ENCODE measurements at places on chromosomes 7 and 10. TPM values are rescaled to one million over a fixed set of nuclear protein-coding genes. Genes with fewer than 3 reads are reported as not detected.

SPDYE5 gene
- not detected for total RNA-seq

VAX1 gene
- not detected for total RNA-seq

CCZ1B gene
- 50.4 TPM for total RNA-seq

SPDYE2 gene
- total RNA-seq, result not detected

CLDN4 gene
- 0.59 TPM for total RNA-seq

CCDC3 gene
- total RNA-seq, result 0.29 TPM

DNA sequence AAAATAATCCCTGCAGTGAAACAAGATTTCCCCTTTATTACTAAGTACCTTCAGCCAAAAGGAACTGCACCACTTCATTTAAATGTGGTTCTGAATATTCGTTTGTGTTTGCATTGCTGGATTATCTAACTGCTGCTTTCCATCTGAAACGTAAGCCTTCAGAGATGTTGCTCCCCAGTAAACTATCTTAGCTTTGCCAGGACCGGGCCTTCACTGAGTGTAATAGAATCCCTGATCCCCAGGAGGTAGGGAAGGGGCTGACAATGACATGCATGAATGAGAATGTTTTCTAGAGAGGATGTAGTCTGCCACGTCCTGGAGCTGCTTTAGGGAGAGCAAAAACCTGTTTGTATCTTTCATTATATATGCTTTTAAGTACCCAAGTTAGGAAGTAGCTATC is 19.5 kb upstream of the INSYN2A start:
- DNase-seq, result no peak

GRCh38 chr10:133466683-133467275 is 13.0 kb downstream of the SCART1 start:
- peak; percentile 48 for DNase-seq

GRCh38 chr10:114647545-114648138 is 10.4 kb downstream of the ABLIM1 start:
- no peak for DNase-seq

DNA sequence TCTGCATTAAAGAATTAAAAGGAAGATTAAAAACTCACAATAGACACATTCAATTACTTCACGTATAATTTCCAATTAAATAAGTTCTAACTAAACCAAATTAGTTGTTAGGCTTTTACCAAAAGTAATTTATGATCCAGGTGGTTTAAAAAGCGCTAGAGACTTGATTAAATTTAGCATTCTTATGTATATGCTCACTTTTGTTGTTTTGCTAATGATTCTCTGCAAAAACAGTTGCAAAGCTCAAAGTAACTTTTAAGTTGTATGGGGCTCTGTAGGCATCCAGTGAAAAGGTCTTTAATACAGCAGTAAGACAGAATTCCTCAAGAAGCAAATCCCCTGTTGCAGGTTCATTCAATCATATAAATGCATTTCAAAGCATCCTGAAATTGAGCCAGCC is 15.5 kb upstream of the PNPLA8 start:
- DNase-seq, result no peak

GRCh38 chr10:102152545-102152890 is 329 bp downstream of the NOLC1 start:
- DNase-seq, result no peak

DNA sequence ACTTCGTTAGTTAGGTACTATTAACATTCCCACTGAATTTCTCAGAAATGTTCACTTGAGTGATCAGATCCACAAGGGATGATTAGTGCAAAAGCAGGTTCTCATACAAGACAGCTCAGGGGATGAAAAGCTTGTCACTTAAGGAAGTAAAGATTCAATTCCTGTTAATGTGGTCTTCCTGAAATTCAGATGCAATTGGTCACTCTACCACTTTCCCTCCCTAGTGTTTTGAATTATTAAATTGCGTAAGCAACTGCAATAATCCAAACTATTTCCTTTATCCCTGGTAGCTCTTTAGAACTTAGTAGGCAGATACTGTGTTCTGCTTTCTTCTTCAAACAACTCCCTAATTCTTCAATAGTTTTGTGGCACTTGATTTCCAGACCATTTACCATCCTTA is 121.4 kb downstream of the MAGI2 start:
- DNase-seq, result no peak

DNA sequence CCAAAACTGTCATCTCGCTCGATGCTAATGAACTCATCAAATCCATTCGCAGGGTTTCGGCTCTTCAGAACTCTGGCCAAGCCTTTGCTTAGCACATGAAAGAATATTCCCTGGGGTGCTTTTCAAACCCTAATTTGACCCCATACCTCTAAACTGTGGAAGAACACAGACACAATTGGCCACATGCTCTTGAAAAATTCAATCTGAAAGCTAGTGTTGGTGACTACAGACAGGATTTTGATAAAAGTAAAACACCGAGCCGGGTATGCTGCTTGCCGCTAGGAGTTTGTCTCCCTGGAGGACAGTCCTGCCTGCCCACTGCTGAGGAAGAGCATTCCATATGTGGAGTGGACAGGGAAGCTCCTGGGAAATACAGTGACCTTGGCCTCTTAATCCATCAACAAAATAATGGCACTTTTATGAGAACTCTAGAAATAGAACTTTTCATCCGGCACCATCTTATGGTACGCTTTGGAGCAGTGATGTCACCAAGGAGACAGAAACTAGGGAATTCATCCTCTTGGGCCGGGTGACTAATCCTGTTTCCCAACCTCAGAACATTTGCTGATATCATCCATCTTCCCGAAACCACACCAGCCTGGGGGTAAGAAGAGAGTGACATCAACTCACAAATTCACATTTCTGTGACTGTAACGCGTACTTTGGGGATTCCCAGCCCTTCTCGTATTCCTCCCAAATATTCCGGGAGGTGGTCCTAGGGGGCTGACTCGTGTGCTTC is 34.2 kb downstream of the MTURN start:
- DNase-seq, result peak; percentile 87

DNA sequence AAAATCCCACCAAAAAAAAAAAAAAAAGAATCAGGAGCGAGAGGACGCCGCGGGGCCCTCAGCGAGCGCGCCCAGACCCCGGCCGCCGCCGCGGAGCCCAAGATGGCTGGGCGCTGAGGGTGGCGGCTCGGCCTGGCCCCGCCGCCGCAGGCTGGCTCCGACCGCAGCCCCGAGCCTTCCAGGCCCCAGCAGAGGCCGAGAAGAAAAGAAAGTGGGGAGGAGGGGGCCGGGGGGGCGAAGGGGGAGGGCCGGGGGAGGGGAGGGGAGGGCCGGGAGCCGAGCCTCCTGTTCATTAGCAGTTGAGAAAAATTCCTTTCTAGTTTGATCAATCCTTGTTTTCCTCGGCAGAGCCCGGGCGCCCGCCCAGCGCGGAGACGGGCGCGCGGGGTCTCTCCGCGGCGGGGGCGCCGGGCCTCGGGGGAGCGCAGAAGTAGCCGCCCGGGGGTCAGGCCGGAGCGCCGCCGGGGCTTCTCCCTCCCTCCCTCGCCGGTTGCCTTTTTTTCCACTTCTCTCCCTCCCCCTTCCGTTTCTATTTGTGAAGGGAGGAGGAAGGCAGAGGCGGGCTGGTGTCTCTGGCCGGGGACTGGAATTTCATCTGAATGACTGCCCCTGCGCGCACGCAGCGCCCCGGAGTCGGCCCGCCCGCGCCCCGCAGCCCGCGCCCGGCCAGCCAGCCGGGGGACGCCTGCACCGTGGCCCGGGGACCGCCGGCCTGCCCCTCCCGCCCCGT is 778 bp upstream of the TRIM8 start:
- DNase-seq, result peak; percentile 88

DNA sequence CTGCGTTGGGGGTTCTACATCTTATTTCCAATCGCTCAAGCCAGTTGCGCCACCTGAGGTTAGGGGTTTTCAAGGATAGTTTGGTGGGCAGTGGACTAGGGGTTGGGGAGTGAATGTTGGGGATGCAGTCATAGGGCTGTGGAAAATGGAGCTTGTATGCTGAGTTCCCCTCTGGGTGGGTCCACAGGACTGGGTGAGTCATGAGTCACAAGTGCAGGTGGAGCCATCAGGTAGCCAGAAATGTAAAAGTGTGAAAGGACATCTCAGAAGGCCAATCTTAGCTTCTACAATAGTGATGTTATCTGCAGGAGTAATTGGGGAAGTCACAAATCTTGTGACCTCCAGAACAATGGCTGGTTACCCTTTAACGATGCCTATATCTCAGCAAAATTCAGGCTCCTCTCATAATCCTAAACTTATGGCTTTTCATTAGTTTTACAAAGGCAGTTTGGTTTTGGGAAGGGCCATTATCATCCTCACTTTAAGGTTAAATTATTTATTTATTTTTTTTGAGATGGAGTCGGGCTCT is 18.0 kb upstream of the MKRN1 start:
- no peak for DNase-seq

DNA sequence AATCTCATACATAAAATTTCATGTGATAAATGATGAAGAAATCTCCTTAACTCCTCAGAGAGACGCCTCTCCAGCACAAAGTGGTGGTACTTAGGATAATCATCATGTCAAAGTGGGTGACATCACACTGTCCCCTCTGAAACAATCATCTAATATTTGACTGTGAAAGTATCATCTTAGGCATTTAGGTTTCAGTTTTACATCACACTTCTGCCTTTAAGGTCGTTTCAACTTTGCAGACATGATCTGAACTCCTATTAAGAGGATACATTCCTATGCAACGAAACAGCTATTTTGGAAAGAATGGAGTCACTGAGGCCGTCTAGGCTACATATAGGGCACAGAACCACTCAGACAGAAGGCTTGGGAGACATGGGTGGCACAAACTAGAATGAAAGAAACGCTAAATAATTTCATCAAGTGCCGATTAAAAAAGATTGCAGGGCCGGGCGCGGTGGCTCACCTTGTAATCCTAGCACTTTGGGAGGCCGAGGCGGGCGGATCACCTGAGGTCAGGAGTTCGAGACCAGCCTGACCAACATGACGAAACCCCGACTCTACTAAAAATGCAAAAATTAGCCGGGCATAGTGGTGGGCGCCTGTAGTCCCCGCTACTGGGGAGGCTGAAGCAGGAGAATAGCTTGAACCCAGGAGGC is 2.0 kb downstream of the VOPP1 start:
- DNase-seq, result no peak

DNA sequence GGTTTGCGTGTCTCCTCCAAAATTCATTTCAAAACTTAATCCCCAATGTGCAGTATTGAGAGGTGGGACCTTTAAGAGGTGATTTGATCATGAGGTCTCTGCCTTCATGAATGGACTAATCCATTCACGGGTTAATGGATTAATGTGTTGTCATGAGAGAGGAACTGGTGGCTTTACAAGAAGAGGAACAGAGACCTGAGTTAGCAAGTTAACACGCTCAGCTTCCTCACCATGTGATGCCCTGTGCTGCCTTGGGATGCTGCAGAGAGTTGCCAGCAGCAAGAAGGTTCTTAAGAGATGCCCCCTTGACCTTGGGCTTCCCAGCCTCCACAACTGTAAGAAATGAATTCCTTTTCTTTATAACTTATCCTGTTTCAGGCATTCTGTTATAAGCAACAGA is 3.7 kb upstream of the TCTN3 start:
- no peak for DNase-seq

DNA sequence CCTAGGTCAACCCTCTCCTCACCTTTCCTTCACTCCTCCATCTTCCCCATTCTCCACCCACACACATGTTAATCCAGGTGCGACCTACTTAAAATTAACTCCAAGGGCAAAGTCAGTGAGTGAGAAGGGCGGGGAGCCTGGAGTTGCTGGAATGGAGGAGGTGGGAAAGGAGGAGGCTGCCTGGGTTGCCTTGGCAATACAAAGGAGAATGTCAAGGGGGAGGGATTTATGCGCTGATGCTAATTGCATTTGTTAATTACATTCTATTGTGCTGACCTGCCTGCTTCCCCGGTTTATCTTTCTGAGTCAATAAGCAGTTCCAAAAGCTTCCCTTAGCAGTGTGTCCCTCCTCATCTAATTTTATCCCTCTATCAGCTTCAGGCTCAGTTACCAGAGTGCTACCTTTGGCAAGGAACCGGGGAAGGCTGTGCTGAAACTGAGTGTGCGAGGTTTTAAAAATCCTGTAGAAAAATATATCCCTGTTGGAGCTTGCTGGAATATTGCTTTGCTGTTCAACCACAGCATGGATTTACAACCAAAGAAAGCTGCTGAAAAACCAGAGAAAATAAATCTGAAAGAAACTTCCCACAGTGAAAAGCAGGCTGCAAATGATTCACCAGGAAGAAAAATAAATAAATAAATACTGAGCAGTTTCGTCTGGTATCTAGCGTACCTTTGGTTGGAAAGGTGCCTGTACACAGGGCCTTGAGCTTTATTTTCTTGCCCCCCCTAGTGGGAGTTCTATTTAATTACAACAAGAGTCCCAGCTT is 113.2 kb upstream of the DGKB start:
- DNase-seq, result no peak
